ENCODE measurements at places on chromosomes 4 and X. TPM values are rescaled to one million over a fixed set of nuclear protein-coding genes. Genes with fewer than 3 reads are reported as not detected.

- DNase-seq, result no peak
These were observed 242.7 kb downstream of the BCOR start for GRCh38 chrX:39854772-39855747.

USP51 gene
- total RNA-seq, result 4.1 TPM

DNA sequence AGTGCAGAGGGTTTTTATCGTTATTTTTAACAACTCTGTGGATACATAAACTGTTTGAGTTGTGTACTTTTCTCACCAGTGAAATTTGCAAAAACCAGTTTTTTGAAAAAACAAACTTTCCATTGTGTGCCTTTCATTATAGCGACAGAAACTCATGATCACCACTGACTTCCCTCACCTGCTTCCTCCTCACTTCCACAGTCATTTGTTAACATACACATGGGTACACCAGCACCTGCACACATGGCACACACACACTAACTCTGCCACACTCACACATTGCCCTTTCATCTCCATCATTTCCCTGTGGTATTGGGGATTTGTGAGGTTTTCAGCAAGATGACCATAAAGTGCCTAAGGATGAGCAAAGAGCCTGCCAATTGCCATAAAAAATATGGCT, 20.6 kb downstream of the CLDN22 start:
- DNase-seq, result peak; percentile 7

- no peak for DNase-seq
These were observed 21.9 kb downstream of the POU3F4 start for GRCh38 chrX:83529950-83530349.

CNGA1 gene
- 0.35 TPM for total RNA-seq

DNA sequence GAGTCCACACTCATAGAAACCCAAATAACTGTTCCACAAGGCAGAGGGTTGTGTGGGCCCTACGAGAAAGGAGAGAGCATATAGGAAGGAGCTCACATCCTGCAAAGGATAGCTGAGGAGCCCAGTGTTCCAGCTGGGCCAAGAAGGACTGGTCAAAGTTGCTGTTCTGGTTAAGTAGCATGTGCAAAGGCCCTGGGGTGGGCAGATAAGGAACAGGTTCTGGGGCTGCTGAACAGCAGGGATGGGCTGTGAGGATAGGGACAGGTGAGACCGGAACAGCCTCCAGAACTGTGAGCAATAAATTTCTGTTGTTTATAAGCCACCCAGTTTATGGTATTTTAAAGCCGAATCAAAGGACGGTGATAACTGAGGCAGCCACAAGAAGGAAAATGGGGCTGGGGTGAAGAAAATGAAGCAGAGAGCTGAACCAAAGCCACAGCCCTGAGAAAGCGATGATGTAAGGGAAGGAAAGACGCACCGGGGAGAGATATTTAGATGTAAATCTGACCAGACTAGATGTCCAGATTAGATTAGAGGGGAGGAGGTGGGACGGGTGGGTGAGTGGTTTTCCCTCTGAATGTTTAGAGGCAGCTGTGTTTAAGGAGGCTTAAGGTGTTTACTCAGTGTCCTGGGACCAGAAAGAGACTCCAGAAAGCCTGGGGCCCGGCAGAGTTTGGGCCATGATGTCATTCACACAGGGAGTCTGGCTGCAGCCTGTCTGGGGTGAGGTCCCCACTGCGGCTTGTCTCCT, 180.8 kb upstream of the BCOR start:
- DNase-seq, result peak; percentile 62

HSFX3 gene
- total RNA-seq, result 1.0 TPM

- peak; percentile 86 for DNase-seq
These were observed 71.7 kb upstream of the BCOR start for GRCh38 chrX:40169193-40170101.

HTN3 gene
- not detected for total RNA-seq

SLITRK2 gene
- total RNA-seq, result 0.31 TPM

- peak; percentile 32 for DNase-seq
These were observed 212.1 kb downstream of the CHIC2 start for GRCh38 chr4:53852343-53852742.

SUPT20HL1 gene
- 0.04 TPM for total RNA-seq

DNA sequence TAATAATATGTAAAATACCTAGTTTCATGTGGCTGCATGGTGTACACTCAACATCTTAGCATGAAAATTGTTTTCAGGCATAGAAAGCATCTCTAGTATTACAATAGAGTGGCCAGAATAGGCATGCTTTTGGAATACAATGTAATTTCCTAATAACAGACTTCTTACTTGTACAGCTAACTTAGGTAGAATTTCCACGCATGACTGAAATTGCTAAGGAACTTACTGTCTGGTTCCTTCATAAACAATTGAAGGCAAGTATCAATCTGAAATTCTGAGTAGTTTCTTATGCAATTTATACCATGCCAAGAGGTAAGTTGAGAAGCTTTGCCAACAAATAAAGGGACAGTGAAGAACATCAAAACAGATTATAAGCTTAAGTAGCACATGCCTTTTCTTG, 26.7 kb downstream of the SULT1E1 start:
- DNase-seq, result no peak

GRCh38 chr4:66059556-66059955, 389.3 kb upstream of the EPHA5 start:
- no peak for DNase-seq

DNA sequence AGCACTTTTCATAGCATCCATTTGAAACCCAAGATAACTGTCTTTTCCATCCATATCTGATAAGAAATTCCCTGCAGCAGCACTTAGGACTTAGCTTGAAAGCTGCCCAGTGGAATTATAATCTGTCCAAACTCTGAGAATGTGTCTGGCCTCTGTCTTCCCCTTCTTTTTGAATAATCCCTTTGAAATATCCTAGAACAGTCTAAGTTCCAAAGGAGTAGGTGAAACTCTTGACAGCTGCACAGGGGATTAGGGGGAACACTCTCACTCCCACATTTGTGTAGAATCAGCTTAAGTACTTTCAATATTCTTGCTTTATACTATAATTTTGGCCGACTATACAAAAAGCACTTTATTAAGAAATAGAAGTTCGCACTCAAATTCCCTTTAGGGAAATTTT, 157.7 kb downstream of the PAPSS1 start:
- no peak for DNase-seq

PCYT1B gene
- 1.4 TPM for total RNA-seq

- DNase-seq, result peak; percentile 88
These were observed 8.0 kb downstream of the IGFBP7 start for GRCh38 chr4:57102050-57102624.

- DNase-seq, result no peak
These were observed 1488.3 kb downstream of the RPA4 start for GRCh38 chrX:98371994-98372393.

NAP1L2 gene
- total RNA-seq, result 1.3 TPM

DNA sequence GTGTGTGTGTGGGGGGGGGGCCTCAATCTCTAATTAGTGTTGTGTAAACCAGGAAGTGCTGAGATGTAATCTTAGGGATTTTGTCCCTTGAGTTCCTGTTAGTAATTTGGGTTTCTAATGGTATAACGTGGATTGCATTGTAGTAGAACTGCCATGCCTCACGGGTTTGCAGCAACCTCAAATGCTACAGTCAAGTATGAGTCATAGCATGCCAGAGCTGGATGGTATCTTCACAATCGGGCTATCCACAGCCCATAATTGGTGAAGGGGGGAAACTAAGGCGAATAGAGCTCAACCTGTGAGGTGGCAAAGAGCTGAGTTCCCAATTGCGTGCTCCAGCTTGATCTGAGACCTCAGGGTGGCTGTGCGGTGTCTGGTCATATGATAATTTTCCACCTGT, 2.2 kb upstream of the FMR1NB start:
- DNase-seq, result no peak

DNA sequence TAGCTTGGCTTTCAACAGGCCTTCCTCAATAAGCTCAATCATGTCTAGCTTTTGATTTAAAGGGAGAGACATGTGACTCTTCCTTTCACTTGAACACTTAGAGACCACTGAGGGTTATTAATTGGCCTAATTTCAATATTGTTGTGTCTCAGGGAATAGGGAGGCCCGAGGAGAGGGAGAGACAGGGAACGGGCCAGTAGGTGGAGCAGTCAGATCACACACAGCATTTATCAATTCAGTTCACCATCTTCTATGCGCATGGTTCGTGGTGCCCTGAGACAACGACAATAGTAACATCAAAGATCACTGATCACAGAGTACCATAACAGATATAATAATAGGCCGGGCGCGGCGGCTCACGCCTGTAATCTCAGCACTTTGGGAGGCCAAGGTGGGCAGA, 17.8 kb downstream of the ZNF81 start:
- DNase-seq, result peak; percentile 38

CXCL8 gene
- 4.0 TPM for total RNA-seq

GRCh38 chr4:86926435-86927086, 8.2 kb upstream of the AFF1 start:
- DNase-seq, result no peak

LRIT3 gene
- total RNA-seq, result 0.09 TPM

P2RY8 gene
- total RNA-seq, result 0.58 TPM

MAGEC1 gene
- total RNA-seq, result not detected

- no peak for DNase-seq
These were observed 24.0 kb downstream of the MEPE start for GRCh38 chr4:87856816-87857215.

DNA sequence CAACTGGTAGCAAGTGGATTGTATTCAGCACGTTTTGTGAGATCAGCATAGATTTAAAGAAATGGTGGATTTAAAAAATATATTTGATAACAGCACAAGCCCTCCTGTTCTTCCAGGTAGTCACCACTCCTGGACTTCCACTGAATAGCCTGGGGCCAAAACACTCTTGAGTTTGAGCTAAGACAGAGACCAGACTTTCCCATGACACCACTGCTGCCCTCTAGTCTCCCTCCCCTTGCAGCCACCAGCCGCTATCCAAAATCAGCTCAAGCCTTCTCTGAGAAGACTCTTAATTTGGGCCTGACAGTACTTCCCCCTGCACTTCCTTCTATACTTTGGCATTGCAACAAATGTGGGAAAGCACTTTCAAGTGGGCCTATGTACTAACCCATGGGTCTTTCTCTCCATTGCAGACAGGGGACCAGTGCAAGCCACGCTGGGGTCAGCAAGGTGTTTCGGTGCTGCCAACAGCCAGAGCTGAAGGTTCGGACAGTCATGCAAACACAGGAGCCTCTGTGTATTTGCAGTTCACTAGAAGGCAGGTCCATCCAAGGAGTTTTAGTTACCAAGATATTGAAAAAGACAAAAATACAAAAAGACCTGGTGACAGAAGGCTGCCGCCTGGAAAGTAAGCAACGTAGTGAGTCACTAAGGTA, 40.5 kb upstream of the KLHL13 start:
- DNase-seq, result no peak

NIPAL1 gene
- 2.2 TPM for total RNA-seq

ASMT gene
- total RNA-seq, result 0.13 TPM

DNA sequence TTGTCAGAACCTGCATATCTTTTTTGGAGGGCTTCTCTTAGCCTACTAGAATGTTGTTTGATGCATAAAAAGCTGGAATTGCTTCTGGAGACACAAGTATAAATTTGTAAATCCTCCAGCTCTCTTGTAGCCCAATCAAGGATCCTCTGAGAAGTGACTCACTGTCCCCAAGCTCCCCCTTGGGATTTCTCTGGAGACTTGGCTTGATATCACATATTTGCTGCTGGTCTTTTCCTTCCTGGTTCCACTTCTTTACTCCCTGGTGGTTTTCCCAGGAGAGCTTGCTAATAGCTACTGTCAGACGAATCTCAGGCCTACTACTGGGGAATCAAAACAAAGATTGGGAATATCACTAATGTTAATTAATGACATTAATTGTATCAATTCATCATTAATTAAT, 173.1 kb downstream of the STK32B start:
- DNase-seq, result no peak

- DNase-seq, result peak; percentile 34
These were observed 538 bp downstream of the STBD1 start for GRCh38 chr4:76306882-76307659.

DNA sequence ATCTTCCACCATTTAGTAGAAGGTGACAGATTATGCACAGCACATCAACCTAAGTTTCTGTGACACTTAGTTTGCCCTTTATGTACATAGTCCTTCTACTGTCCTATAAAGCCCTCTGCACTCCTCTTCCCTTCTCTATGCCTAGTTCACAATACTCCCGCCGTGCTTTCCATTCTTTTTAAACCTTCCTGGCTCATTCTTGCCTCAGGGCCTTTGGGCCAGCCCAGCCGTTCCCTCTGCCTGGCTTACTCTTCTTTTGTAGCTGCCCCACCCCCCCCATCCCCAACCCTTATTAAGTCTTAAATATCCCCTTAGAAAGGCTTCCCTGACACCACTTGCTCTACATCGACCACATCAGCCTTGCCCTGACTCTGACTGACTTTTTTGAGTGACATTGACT, 33.0 kb downstream of the SGMS2 start:
- no peak for DNase-seq

DNA sequence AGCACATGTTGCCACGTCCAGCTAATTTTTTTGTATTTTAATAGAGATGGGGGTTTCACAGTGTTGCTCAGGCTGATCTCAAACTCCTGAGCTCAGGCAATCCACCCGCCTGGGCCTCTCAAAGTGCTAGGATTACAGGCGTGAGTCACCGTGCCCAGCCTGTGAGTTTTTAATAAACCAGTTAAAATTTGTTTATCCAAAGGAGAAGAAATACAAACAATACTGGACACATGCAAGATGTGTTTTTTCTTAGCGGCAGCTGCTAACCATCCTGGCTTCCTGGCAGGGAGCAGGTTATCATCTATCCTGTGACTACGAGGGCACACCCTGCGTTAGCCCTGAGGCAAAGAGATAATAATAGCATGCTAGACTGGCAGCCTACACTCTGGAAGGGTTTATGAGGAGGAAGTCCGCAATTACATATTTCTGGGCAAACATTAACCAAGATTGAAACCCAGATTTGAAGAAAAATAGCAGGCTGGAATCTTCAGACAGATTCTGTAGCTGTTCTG, 191.4 kb downstream of the SPRY1 start:
- peak; percentile 52 for DNase-seq

- no peak for DNase-seq
These were observed 21.0 kb upstream of the ANXA10 start for GRCh38 chr4:168071304-168071703.

GRCh38 chrX:53357799-53358530, 64.5 kb downstream of the SMC1A start:
- peak; percentile 82 for DNase-seq

DNA sequence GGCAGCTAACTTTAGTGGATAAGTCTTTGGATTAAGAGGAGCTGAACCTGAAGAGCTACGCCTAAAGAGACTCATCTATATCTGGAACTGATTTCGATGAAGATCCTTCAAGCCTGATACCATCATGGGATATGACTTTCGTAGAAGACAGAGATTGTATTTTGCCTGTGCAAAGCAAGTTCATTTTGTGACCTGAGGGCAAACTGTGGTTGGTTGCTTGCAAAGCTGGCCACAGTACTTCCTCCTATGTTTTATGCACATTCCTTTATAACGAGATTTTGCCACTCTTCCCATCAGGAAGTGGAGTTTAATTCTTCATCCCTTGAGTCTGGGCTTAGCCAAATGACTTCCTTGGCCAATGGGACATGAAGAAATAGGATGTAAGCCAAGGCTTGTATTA, 519.3 kb upstream of the NR3C2 start:
- no peak for DNase-seq

ARSJ gene
- 4.3 TPM for total RNA-seq

TMEM255A gene
- 3.3 TPM for total RNA-seq

GRCh38 chrX:112947981-112948615, 107.5 kb upstream of the AMOT start:
- peak; percentile 46 for DNase-seq

- no peak for DNase-seq
These were observed 59.6 kb downstream of the MGST2 start for GRCh38 chr4:139725236-139725635.

ARL9 gene
- 0.35 TPM for total RNA-seq

- DNase-seq, result no peak
These were observed 38.4 kb downstream of the UGT2A2 start for GRCh38 chr4:69601065-69601464.

TRMT10A gene
- total RNA-seq, result 10.1 TPM
